EL (cell line): ENCODE measurements at places on chromosomes 11 and 22.
A peak's percentile ranks its signal among the peaks of the same experiment; 100 is the strongest.

- no peak for DNase-seq
Measured at GRCh38 chr11:58921778-58922390, 17.4 kb upstream of the GLYATL1 start.

DNA sequence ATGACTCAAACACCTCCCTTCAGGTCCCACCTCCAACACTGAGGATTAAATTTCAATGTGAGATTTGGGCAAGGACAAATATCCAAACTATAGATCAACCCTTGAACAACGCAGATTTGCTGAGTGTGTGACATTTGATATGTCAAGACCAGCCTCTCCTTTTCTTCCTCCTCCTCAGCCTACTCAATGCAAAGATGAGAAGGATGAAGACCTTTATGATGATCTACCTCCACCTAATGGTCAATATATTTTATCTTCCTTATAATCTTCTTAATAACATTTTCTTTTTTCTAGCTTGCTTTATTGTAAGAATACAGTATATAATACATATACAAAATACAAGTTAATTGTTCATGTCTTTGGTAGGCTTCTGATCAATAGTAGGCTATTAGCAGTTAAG lies 67.5 kb upstream of the MPPED2 start:
- no peak for DNase-seq

DNA sequence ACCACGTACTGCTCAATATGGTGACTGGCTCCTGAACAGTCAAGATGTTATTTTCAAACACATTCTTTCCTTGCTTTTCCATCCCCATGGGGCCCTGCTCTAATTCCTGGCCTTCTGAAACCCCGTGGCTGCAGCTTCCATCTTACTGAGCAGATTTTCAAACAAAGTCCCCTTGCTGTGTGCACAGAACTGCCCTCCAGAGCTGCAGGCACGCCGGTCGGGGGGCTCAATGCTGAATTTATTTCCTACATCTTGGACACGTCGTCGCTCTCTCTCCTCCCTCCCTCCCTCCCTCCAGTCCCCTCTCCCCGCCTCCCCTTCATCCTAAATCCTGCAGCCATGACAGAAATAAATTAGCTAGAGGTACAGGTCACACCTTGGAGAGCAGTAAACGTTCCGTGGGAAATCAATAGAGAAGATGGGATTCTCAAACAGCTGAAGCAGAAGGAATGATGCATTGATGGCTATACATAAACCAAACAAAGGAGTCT lies 243.1 kb upstream of the BLID start:
- DNase-seq = no peak

DNA sequence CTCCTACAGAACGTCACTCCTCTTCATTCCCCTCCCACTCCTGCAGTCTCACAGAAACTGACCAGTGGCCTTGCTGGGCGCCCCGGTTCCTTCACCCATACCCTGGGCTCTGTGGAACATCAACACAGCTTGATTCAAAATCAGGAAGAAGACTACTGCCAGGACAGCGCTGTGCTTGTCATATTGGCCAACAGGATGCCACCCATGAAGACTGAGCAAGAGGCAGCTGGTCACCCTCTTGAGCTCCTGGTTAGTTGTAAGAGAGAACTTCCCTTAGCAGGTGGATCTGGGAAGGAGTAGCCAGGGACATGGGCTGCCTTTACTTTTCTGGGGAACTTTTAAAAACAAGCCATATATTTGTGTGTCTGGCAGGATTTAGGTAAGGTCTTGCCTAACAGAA lies 110.4 kb upstream of the TIMP3 start:
- DNase-seq = no peak

DNA sequence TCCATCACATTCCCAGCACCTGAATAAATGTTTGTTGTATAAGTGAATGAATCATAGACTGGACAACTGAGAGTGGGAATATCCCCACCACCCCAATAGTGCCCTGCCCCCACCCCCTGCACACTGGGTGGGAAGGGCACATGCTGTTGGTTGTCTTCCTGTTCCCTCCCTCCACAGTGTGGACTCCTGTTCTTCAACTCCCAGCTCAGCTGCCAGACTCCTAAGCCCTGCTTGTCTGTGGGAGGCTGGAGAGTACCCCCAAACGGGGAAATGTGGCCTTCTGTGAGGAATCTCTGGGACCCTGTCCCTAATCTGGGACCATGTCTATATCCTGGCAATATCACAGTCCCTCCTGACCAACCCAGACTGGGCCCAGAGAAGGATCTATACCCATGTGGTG lies 5.5 kb upstream of the MYOD1 start:
- no peak for DNase-seq

GRCh38 chr11:130897262-130898182 lies 18.8 kb downstream of the SNX19 start:
- peak; percentile 81 for DNase-seq

GRCh38 chr22:38230108-38230825 lies 28.5 kb downstream of the MAFF start:
- no peak for DNase-seq

GRCh38 chr11:68115285-68115684 lies 5.9 kb downstream of the CHKA start:
- DNase-seq = no peak

DNA sequence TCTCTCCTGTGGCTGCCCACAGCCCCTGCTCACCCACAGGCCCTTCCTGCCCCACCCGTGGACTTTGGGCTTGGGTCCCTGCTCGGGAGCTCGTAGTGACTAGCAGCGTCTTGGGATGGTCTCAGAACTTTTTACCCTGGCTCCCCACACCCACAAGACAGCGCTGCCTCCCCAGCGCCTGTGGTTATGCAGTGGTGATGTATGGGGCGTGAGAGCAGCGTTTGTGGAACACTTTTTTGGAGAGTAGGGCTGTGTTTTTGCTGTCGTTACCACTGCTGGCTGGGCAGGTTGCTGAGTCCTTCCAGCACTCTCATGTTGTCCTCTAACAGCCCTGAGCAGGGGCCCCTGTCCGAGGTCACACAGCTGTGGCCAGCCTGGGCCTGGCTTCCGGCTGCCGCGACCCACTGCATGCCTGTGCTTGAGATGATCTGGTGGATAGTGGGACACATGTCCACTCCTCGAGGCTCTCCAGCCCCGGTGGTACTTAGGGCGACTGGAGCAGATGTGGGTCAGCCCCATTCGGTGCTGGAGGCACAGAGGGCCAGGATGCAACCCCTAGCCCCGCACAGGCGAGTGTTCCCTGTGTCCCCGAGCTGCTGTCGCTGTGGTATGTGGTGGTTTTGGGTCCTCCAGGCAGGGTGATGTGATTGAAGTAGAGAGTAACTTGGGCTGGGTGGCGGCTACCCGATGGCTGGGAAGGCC lies 7.1 kb upstream of the GRAMD4 start:
- DNase-seq = no peak

DNA sequence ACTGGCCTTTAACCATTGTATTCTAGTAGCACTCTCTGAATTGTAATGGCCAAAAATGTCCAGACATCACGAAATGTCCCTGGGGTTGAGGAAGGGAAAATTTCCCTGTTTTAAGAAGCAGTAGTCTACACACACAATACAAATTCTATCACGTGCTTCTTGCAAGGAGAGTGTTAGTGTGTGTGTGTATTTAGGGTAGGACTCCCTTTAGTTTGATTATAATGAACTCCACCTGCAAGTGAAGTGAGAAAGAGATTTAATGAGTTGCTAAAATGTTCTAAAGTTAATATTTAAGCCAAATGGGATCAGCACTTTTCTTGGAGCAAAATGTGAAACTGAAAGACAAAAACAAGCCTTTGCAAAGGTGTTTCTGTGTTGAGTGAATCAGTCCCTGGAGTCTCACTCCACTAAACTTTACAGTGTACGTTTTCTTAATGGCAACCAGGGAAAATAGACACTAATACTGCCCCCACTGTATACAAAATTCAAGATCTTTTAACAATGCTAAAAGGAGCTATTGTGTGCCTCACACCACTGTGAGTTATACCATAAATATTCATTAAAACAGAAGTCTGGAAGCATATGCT lies 590.3 kb upstream of the TENM4 start:
- DNase-seq = no peak

- peak; percentile 92 for DNase-seq
Measured at GRCh38 chr11:65150509-65151299, 16.4 kb upstream of the SYVN1 start.

DNA sequence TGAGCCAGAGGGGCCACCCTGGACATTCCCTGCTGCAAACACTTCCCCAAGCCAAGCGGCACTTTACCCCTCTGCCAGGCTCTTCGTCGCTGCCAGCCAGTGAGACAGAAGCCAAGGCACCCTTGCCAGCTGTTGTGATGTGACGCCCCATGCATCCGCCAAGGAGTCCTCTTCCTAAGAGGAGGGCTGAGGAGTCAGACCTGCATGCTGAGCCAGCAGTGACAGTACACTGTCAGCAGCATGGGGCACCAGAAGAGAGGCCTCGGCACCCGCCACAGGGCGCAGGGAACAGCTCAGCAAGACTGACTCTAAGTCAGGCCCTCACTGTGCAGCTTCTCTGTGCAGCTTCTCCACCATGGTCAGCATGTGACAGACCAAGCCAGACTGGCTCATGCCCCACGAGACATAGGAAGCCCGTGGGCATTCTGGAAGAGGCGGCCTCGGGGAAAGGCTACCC lies 26.4 kb downstream of the VPS37C start:
- no peak for DNase-seq

GRCh38 chr11:72218251-72218745 lies 1.7 kb downstream of the FOLR2 start:
- DNase-seq = no peak

- no peak for DNase-seq
Measured at GRCh38 chr11:128493570-128493965, 93.8 kb downstream of the ETS1 start.

GRCh38 chr22:30202531-30203006 lies 44.0 kb downstream of the LIF start:
- DNase-seq = no peak

DNA sequence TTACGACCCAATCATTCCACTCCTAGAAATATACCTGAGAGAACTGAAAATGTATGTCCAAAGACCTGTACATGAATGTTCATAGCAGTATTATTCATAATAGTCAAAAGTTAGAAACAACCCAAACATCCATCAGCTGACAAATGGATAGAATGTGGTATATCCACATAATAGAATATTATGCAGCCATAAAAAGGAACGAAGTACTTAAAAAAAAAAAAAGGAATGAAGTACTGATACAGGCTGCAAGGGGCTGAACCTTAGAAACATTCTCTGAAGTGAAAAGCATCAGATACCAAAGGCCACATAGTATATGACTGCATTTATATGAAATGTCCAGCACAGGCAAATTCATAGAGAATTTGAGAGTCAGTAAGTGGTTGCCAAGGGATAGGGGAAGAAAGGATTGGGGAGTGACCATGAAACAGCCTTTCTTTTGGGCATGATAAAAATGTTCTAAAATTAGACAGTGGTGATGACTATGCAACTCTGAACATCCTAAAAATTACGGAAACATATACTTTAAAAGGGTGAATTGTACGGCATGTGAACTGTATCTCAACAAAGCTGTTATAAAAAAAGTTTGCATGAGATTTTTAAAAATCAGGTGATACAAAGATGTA lies 1.8 kb downstream of the TPST2 start:
- peak; percentile 17 for DNase-seq

- peak; percentile 13 for DNase-seq
Measured at GRCh38 chr22:19325296-19325948, 33.9 kb upstream of the CLTCL1 start.

DNA sequence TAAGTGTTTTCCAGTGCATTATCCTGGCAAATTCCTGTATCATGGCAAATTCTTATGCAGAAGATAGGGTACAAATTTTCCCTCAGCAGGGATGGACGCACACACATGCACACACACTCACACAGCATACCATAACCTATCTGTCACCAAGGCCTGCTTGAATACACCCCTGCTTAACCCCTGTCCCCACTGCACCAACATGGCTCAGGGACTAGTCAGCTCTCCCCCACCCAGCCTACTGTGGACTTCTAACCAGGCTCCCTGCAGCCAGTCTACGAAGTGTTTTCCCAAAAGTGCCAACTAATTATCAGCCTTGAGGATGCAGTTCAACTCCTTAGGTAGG lies 63.1 kb downstream of the RAB30 start:
- peak; percentile 78 for DNase-seq
